ENCODE measurements at places on chromosomes 16 and 17. TPM values are rescaled to one million over a fixed set of nuclear protein-coding genes. Genes with fewer than 3 reads are reported as not detected.

DNA sequence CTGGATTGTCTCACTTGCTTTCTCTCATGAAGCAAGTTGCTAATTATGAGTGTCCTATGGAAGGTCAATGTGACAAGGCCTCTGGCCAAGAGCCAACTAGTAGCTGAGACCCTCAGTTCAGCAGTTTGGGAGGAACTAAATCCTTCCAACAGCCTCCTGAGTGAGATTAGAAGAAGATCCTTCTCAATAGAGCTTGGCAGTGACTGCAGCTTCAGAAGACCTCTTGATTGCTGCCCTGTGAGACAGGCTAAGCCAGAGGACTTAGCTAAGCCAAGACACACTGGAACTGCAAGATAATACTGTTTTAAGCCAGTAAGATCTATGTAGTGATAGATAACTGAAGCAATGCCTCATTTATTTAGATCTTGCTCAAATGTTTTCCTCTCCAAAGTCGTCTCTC lies 34.3 kb downstream of the PCTP start:
- no peak for DNase-seq
- H3K27me3 ChIP-seq: peaks cover 6% of the 10 kb centered on the region
- H3K4me1 ChIP-seq: no peaks in the 10 kb centered on the region

DPEP1 gene
- total RNA-seq: not detected

C16orf54 gene
- 51.2 TPM for total RNA-seq

GRCh38 chr16:28182801-28183200 lies 29.0 kb downstream of the XPO6 start:
- peaks cover 57% of the 10 kb centered on the region for H3K36me3 ChIP-seq
- no peak for DNase-seq
- H3K4me1 ChIP-seq: peaks cover 79% of the 10 kb centered on the region
- H3K4me3 ChIP-seq: no peak overlapping the region
- H3K27ac ChIP-seq: peak overlapping the region; percentile 85
- no peaks in the 10 kb centered on the region for H3K27me3 ChIP-seq

DNA sequence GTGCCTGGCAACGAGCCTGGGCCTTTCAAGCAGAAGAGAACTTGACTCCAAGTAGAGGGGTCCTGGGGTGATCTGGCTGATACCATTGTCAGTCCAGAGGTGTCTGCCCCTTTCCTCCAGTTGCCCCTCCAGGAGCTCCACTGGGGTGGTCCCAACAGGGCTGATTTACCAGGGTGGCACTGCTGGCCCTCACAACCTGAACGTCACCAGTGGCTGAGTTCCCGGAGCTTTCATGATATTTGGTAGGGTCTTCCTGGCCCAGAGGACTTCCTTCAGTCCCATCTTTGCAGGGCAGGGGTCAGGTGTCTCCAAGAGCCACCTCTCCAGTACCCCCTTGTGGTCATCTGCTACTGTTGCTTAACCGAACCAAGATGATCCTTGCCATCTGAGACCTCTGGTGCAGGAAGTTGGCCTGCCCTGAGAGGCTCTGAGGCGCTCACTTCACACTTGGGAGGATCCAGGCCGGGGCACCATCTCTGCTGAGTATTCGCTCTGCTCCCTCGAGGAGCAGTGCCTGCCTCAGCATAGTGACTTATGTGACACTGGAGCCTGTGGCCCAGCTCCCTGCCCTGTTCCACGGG lies 3.5 kb downstream of the LIMD2 start:
- peak overlapping the region; percentile 94 for H3K27ac ChIP-seq
- DNase-seq: peak; percentile 72
- peaks cover 33% of the 10 kb centered on the region for H3K36me3 ChIP-seq
- peak overlapping the region; percentile 84 for H3K4me3 ChIP-seq

P2RX5 gene
- total RNA-seq: 18.1 TPM

- no peak overlapping the region for H3K27ac ChIP-seq
- H3K4me3 ChIP-seq: no peak overlapping the region
- peaks cover 6% of the 10 kb centered on the region for H3K27me3 ChIP-seq
- DNase-seq: no peak
Observed at GRCh38 chr16:88356727-88357199, 26.0 kb upstream of the ZNF469 start.

C17orf107 gene
- total RNA-seq: 1.2 TPM

GRCh38 chr16:12195296-12195695 lies 218.8 kb downstream of the SNX29 start:
- no peak overlapping the region for H3K27ac ChIP-seq
- no peaks in the 10 kb centered on the region for H3K4me1 ChIP-seq
- no peak for DNase-seq
- no peak overlapping the region for H3K4me3 ChIP-seq

SLFN11 gene
- 65.6 TPM for total RNA-seq

Measured in activated CD8-positive, alpha-beta memory T cell treated with anti-CD3 and anti-CD28 coated beads, Interleukin-2, amount 10 ng/mL, durations not matched to agents 7 days and 5 days (primary cell).